ELF-1 (cell line): ENCODE measurements at places on chromosomes 1 and 21.

GRCh38 chr1:204659056-204659455 lies 26.5 kb downstream of the LRRN2 start:
- DNase-seq: no peak

DNA sequence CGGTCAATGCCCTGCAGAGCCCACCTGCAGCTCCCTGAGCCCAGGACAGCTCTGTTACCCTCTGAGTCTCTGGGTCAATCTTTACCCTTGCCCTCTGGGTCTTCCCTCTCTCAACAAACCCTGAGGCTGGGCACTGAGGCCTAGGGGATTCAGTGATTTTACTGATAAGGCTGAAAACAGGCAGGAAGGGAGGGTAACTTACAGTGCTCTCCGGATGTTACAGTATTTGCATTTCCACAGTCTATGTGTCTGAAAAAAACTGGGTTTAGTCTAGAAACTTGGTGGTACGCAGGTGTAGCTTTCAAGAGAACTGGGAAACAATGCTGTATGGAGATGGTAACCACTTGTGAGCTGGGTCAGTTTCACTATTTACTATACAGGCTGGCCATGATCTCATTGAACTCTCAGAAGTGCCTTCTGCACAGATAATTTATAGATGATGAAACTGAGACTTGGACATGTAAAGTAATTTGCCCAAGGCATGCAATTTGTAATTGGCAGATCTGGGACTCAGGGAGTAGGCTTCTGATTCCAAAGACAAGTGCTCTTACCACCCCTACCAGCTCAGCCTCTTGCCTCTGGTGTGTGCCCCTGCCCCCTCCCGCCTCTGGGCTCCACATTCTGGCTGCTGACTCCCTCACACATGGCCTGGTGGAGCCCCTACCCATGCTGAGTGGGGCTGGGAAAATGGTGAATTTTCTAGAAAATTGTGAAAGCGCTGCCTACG lies 48.8 kb downstream of the TENT5C start:
- DNase-seq: no peak

DNA sequence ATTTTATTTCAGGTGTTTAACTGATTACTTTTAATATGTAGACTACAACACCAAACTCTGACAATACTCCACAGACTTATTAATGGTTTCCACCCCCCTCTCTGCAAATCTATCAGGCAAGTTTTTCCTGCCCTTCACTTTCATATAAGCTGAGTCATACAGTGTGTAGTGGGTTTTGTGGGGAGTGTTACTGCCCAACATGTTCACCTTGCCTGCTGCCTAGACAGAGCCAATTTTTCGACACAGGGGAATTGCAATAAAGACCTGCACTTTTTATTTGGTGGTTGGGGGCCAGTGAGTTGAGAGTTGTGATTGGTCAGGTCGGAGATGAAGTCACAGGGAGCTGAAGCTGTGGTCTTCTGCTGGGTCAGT lies 119.7 kb downstream of the PPIAL4G start:
- no peak for DNase-seq

DNA sequence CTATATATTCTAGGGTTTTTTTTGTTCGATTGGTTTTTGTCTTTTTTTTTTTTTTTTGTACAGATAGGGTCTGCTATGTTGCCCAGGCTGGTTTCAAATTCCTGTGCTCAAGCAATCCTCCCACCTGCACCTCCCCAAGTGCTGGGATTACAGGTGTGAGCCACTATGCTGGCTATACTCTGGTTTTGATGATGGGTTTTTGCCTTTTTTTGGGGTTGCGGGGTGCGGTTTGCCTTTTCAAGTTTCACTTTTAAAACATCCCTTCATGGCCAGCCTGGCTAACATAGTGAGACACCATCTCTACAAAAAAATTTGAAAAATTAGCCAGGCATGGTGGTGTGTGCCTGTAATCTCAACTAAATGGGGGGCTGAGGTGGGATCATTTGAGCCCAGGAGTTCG lies 10.0 kb downstream of the KDM5B start:
- no peak for DNase-seq

- DNase-seq: no peak
Observed at GRCh38 chr1:87600854-87601253, 272.2 kb downstream of the LMO4 start.

DNA sequence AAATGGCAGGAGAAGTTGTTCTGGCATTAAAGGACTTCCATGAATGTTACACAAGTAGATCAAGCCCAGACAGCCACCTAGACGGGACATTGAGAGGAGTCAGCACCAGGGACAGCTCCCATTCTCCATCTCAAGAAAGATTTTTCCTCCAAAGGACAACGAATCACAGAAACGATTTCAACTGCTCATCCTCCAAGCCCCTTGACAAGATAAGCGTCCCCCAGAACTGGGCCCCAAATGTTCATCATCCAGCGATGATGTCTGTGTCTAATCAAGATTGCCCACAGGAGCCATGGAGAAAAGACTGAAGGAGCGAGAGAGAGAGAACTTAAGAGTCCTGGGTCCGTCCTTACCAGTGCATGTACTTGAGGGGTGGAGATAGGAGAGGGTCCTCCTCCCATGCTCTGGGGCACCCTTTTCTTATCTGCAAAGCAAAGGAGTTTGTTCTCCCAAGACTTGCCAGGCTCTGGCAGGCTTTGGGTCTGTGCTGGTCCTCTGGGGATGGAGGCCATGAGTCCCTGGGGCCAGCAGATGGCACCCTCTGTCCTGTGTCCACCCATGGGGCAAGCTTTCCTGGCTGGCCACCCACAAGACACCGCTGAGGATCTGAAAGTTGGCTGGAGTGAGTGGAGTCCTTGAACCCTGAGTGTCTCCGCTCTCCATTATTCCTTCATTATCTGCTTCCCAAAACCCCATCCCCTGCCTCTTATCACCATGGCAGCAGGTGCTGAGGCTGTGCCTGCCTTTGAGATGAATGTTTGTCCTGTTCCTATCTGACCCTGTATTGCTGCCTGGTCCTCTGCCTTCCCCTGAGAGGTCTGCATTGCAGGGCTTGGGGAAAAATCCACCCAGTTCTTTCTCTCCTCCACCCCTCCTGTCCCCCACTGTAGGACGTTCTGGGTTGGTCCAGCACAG lies 164.6 kb downstream of the ACTL8 start:
- peak; percentile 56 for DNase-seq

- no peak for DNase-seq
Observed at GRCh38 chr21:37196847-37197246, 70.3 kb downstream of the VPS26C start.

GRCh38 chr1:102262994-102263393 lies 266.3 kb upstream of the OLFM3 start:
- DNase-seq: no peak

GRCh38 chr1:215241451-215241850 lies 158.9 kb downstream of the KCNK2 start:
- DNase-seq: no peak

- DNase-seq: no peak
Observed at GRCh38 chr1:183936791-183937190, 100.7 kb downstream of the COLGALT2 start.

- DNase-seq: no peak
Observed at GRCh38 chr1:153347856-153348255, 785 bp downstream of the PGLYRP4 start.

GRCh38 chr1:203331224-203331623 lies 19.7 kb downstream of the FMOD start:
- DNase-seq: no peak

DNA sequence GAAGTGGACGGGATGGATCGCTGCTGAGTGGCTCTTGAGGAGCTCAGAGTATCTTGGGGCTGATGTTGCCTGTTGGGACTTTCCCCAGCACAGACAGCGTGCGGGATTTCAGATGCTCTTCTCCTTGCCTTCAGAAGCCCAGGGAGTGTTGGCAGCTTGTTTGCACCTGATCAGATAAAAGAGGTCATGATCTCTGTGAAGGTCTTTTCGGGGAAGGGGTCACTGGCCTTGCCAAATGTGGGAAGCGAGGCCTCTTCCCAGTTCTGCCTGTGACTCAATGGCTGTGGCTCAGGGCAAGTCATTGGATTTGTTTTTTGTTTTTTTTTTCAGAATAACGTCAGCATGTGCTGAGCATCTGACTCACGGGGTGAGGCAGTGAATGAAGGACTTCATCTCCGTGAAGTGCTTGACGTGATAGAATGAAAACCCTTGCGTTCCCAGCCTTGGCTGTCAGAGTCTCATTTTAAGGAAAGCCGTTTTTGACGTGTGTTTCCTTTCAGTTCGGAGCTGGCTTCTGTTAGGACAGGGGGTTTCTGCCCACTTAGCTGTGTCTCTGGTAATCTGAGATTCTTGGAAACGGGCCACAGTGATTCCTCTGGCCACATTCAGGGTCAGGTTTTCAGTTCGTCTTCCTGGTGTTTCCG lies 46.7 kb downstream of the GALNT2 start:
- DNase-seq: no peak
